Stimulated activated CD8-positive, alpha-beta memory T cell treated with anti-CD3 and anti-CD28 coated beads, Interleukin-15, amount 100 ng/mL, for 48 hours (primary cell): ENCODE measurements at places on chromosomes 3 and 15.

DNA sequence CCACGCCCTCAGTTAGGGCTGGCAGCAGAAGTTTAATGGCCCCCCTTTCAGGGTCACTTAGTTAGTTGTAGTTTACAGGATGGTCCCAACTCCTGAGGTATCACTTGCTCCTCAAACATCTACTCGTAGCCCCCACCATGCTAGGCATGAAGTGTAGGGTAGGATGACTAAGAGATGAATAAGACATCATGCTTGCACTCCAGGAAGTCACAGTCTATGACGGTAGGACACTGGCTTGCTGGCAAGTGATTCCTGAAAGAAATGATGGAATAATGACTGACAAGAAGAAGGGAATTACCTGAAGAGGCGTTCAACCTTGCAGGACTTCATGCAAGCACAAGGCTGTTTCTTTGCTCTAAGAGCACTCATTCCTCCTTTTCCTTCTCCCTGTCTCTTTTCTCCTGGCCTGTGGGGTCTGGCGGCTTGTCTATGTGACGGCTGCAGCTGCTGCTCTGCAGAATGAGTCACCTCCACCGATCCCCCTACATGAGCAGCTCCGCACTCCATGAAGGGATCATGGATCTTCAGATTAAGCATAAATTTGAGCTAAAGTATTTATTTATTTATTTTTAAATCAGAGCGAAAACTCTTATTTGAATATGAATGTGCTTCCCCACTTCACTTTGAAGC lies 82.9 kb upstream of the BOC start:
- DNase-seq, result no peak

- DNase-seq, result no peak
Observed at GRCh38 chr15:36499412-36500389, 79.7 kb upstream of the CDIN1 start.

- DNase-seq, result no peak
Observed at GRCh38 chr3:12752102-12752501, 7.0 kb downstream of the TMEM40 start.

DNA sequence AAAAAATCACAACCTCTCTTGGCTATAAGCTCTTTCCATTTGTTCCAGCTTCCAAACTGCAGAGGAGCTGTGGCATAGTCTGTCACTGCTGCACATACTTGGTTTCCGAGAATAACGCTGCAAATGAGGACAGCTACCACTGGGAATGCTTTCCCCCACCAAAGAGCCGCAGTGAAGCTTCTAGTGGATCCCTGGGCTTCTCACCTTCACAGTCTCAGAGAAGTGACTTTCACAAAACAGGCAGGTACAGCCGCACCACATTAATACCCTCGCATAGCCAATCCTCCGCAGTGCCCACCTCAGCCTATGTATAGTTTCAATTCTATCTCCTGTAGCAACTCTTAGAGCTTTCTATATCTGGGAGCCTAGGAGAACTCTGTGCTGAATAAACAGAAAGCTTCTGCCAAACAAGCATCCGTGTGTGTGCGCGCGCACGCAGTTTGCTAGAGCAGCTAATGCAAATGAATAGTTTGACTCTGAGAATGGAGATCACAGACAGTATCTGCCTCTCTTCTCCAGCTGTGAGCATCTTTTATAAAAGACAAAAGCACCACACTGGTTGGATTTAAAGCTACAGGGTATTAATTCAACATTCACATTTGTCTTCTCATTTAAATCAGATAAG lies 81.9 kb upstream of the PLXND1 start:
- DNase-seq, result no peak

- DNase-seq, result no peak
Observed at GRCh38 chr3:42991341-42992315, 12.5 kb downstream of the GASK1A start.

- DNase-seq, result no peak
Observed at GRCh38 chr15:59280855-59281254, 74.2 kb downstream of the LDHAL6B start.

DNA sequence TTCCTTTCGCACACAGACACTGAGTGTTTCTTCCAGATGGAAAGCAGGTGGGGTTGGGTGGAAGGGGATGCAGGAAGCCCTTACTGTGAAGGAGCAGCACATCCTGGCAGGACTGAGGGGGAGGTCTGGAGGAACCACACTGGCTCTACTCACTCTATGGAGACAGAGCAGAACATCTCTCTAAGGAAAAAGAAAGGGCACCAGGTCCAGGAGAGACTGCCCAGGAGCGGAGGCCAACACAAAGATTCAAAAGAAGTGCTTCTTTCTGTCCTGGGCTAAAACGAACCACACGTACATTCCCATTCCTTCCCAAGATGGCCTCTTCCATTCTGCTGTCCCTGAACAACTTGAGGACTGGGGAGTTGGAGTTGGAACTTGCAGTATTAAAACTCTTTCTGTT lies 13.8 kb upstream of the VIPR1 start:
- no peak for DNase-seq

DNA sequence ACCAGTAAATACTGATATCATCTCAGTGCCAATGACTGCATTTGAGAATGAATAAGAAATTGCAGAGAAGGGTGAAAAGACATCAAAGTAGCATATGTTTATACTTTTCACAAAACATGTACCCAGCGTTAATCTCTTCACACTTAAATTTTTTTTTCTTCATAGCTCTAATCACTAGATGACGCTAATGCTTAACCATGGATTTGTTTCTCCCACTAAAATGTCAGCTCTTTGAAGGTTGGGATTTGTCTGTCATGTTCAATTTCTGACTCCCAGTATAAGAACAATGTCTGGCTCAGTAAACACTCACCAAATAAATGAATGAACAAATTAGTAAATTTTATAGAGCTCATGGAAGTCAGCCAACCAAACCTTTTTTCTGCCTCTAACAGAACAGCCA lies 78.3 kb upstream of the LMCD1 start:
- DNase-seq, result no peak

DNA sequence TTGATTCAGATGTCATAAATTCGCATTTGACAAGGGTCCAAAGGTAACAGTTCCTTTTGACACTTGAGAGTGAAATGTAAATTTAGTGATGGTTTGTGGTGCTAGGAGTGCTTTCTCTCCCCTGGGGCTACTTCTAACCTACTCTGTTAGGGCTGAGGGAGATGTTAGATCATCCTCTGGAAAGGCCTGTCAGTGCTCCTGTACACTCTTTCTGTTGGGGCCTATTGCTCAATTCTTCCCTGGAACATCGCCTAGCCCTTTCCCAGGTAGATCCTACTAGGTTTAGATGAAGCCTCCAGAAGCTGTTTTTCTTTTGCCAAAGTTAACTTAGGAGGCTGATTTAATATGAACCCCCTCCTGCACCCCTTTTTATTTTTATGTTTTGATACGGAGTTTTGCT lies 1.4 kb downstream of the PCCB start:
- DNase-seq, result no peak

- DNase-seq, result no peak
Observed at GRCh38 chr3:113231827-113232253, 20.5 kb downstream of the BOC start.

DNA sequence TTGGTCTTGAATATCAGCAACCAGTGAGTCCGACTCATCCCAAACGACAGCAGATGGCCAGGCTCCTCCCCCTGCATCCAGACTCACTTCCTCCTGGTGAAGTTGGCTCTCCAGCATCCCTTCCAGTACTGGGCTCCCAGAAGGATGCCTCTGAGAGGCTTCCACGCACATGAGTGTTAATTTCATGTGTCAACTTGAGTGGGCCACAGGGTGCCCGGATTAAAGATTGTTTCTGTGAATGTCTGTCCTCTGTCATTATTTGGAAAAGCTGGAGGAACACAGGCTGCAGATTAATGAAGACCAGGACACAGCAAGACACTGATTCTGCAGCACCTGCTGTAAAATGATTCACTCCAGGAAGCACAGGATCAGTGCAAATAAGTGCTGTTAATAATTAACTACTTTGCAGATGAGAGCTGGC lies 99.8 kb downstream of the ATP10A start:
- DNase-seq, result no peak

- DNase-seq, result no peak
Observed at GRCh38 chr3:139559541-139559940, 20.0 kb upstream of the RBP1 start.

GRCh38 chr3:143736205-143736997 lies 111.9 kb downstream of the SLC9A9 start:
- DNase-seq, result no peak

- DNase-seq, result no peak
Observed at GRCh38 chr3:12286927-12287726, 1.7 kb upstream of the PPARG start.

- DNase-seq, result no peak
Observed at GRCh38 chr15:34606545-34606944, 23.1 kb upstream of the GOLGA8B start.

DNA sequence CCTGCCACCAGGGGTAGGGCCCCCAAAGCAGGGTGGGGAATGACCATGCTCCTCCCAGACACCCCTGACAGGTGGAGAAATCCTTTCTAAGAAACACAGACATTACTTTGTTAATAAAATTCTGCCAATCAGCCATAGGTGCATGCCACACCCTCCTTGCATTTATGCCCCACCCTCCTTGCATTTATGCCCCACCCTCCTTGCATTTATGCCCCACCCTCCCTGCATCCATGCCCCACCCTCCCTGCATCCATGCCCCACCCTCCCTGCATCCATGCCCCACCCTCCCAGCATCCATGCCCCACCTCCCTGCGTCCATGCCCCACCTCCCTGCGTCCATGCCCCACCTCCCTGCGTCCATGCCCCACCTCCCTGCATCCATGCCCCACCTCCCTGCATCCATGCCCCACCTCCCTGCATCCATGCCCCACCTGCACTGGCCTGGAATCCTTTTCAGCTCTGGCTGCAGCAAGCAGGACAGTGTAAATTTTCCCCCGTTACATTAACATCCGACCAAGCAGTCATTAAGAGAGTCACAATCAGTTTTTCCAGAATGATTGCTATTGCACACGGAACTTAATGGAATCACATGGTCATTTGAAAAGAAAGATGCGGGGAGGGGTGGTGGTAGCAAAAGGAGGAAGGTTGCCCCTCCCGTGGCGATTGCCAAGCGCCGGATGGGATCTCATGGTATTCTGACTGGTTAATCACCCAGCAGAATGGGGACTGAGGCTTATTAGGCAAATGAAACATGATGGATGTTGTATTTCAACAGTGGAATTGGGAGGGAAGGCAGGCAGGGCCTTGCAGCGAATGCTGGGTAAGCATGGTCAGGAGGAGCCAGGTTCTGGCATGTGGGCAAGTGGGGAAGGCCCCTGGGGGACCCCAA lies 91.2 kb downstream of the TLE3 start:
- no peak for DNase-seq

DNA sequence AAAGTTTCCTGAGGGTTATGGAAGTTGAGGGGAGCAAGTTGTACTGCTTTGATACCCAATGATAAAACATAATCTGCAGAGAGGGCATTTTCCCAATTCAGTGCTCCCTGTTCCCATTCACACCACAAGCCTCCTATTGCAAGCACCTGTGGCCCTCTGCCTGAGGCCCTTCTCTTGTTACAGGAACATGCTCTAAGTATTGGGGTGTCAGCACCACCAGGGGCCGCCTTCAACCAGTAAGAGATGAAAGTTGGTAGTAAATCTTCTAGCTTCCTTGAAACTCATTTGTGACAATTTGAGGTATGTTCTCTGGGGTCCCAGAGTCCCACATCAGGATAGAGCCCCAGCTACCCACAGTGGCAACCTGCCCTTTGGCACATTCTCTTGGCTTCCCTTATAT lies 265.4 kb upstream of the ARHGEF26 start:
- DNase-seq, result no peak

DNA sequence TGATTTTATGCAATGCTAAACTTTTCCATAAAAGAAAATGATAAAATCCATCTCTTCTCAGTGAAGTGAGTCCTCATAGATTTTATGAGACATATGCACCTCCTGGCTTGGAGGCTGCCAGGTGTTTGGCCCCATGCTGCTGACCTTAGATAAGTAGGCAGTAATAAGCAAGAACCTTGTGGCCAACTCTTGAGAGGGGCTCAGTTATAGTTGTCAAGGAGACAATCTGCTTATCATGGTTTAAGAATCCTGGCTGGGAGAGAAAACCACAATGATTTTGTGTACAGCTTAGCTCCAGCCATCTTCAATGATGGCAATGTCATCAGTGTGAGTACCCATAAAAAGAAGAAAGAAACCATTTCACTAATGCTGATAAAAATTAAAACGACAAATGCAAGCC lies 252.1 kb downstream of the CPNE4 start:
- DNase-seq, result no peak

- DNase-seq, result no peak
Observed at GRCh38 chr3:42195879-42196330, 70.1 kb downstream of the CCK start.

DNA sequence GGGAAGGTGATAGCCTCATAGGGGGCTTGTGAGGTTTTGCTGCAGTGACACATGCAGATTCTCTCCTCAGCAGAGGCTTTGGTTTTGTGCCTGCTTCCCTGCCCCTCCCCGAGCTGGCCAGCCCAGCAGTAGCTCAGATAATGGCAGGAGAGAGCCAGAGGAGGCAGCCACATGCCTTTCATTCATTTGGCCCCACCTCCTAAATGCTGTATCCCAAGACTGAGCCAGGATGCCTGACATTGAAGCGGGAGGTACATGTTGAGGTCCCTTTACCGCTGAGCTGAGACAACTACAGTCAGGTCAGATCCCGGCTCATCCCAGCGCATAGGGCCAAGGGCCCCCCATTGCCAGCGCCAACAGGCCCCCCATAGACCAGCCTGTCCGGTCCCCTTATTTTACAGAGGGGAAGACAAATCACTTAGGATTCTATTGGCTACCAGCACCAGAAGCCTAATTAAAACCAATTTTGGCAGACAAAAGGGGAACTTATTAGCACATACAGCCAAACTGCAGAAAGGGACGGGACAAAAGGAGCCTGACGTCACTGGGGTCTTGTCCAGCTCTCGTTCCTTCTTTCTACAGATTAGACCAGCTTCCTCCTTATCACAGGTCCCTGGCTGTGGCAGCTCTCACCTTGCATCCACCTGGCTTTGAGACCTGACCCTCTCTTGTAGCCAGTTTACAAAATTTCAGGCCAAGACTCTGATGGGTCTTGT lies 12.1 kb upstream of the POLG start:
- no peak for DNase-seq

GRCh38 chr3:59714066-59714465 lies 664.2 kb upstream of the CFAP20DC start:
- no peak for DNase-seq

DNA sequence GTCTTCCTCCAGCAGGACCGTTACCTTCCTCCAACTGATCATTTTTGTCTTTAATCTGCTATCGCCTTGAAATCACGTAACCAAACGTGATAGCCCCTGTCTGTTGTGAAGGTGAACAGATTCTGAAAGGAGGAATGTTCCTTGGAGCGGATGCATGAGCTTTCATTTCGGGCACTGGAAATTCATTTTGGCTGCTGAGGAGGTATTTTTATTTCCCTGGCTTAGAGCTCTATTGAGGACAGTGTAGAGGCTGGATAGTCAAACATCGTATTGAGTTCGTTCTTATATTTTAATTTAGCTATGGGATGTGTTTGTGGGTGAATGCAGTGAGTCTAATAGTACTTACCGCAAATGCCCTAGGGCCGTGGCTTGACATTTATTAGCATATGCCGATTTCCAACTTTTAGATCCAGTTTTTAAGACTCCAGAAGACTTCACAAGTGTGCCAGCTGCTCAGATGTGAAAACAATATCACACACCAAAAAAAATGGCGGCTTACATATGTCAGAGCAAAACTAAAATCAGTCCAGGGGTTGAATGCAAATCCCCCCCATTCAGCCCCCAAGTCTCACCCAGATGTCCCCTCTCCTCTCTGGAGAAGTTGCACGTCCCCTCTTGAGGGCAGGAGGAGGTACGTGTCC lies 22.1 kb downstream of the CPN2 start:
- no peak for DNase-seq

GRCh38 chr3:128931046-128931445 lies 51.6 kb downstream of the ACAD9 start:
- DNase-seq, result no peak

- DNase-seq, result peak; percentile 26
Observed at GRCh38 chr15:85581495-85581894, 201.1 kb downstream of the AKAP13 start.
